ENCODE measurements at places on chromosomes 11 and 22.

DNA sequence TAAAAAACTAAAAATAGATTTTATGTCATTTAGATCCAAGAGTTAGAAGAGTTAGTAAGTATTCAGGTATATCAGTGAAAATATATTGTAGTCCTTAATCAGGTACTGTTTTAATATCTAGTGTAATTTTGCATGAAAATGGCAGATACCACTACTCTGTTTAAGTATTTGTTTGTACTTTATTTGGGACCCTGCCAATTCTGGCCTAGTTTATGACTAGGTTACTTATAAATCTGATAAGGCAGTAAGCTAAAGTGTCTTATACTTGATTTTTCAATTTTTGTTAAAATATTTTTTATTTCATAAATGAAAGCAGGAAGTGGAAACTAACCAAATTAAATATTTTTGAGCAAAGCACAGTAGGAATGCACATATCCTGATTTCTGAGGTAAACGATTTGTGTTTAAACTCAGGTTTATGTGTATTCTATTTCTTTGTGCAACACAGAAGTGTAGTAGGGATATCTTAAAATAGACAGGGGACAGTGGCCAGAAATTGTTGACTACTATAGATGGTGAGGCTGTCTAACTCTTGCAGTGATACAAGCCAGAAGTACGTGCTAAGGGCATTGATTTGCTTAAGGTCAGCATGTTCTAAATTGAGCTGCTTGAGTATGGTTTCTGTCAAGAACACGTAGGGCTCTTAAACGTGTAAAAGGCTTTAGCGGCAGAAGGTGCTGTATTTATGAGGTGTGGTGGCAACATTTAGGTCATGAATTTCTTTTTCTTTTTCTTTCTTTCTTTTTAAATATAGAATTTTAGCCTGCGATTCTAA lies 34.0 kb downstream of the HIPK3 start:
- DNase-seq: no peak

DNA sequence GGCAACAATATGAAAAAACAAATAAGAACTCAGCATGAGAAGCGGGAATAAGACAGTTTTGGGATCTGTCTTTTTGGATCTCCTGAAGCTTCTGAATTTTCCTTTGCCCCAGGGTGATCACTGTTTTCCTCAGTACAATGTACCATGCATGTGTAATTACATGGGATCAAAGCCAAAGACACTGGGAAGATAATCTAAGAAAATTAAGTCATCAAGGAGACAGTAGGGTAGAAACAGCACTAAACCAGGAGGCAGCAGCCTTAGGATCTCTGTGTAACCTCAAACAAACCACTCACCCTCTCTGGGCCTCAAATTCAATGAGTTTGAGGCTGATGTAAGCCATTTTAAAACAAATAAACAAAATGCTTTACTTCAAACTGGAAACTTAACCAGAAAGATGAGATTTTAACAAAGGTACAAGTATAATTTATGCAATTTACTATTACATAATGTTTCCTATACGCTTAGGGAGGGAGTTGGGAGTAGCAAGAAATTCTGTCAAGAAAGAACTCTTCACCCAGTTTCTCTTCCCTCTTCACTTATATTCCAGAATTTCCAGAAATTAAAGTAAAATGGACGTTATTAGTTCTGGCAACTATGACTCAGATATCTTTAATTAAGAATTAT lies 77.0 kb downstream of the RAB30 start:
- DNase-seq: no peak

- peak; percentile 90 for DNase-seq
These were observed 17.0 kb upstream of the KCTD14 start for GRCh38 chr11:78039919-78040671.

GRCh38 chr11:110947096-110947495 lies 234.9 kb upstream of the ARHGAP20 start:
- no peak for DNase-seq
